ENCODE measurements at places on chromosomes 2 and 18.

GRCh38 chr2:200335657-200336056, 29.2 kb downstream of the SPATS2L start:
- no peak for DNase-seq

- no peak for DNase-seq
These were observed 24.6 kb downstream of the TEX44 start for GRCh38 chr2:231617059-231617926.

DNA sequence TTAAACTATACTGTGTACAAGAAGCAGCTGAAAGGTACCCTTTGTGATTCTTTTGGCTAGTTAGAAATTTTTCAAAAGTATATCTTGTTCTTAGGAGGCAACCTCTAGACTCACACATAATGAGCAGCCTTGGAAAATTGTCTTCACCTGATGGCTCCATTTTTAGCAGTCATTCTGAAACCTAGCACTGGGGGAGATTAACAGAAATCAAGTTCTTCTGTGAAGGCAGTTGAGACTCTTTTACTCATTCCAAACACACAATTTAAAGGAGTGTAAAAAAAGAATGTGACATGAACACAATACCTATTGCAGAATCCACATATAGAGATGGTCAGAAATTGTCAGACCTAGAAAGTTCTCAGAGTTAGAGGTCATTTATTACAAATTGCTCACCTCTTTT, 197.7 kb downstream of the UBE2E3 start:
- DNase-seq = no peak

- DNase-seq = no peak
These were observed 415.3 kb downstream of the HRH4 start for GRCh38 chr18:24875777-24876176.

- DNase-seq = no peak
These were observed 324.8 kb downstream of the ARHGAP15 start for GRCh38 chr2:143453981-143454511.

GRCh38 chr2:236809716-236810115, 240.1 kb downstream of the ACKR3 start:
- no peak for DNase-seq

DNA sequence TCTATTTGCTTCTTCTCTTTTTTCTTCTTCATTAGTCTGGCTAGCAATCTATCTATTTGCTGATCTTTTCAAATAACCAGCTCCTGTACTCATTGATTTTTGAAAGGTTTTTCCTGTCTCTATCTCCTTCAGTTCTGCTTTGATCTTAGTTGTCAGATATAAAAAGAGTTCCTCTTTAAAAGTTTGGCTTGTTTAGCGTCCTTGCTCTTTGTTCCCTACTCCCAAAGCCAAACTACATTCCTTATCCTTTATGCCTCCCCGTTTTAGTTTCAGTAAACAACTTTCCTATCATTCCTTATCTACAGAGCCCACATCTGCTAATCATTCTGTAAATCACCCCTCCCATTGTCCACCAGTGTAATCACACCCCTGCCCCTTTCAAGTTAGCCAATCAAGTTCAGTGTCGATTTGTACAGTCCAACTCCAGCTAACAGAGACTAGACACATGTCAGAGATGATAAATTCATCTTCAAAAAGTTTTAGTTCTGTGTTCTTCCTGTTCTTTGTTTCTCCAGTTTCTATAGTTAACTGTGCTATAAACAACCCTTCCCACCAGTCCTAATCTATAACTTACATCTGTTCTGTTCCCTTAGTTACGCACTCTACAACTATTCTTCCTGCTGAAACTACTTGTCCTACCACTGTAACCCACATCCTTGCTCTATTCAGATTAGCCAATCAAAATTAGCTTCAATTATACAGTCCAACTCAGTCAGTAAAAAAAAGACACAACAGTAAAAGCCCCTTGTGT, 44.4 kb downstream of the TFPI start:
- no peak for DNase-seq

DNA sequence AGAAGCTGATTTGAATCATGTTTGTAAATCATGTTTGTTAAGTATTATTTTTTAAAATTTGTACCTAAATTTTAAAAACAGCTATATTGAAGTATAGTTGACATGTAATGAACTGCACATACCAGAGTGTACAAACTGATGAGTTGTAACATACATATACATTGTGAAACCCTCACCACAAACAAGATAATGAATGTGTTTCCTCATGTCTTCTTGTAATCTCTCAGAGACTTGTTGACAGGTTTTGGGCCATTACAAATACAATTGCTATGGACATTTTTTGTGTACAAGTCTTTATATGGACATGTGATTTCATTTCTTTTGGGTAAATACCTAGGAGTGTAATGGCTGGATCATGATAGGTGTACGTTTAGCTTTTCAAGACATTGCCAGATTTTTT, 21.5 kb downstream of the WDR43 start:
- no peak for DNase-seq

- no peak for DNase-seq
These were observed 157.3 kb downstream of the MSH2 start for GRCh38 chr2:47560107-47560819.

DNA sequence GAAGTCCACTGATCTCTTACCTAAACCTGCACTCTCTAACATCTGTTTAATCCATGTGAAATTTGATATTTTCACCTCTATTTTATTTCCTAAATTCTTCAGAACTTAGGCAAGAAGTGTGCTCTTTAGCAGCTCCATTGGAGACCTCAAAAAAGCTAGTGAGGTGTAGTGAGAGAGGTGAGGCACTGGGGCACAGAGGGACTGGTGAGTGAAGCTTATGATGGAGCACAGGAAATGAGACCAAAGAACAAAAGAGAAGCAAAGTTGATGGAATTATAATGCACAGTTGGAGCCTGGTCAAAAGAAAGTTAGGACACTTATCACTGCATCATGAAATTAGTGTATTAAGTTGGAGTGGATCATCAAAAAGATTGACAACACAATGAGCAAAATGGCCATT, 1050.7 kb upstream of the NRXN1 start:
- no peak for DNase-seq

DNA sequence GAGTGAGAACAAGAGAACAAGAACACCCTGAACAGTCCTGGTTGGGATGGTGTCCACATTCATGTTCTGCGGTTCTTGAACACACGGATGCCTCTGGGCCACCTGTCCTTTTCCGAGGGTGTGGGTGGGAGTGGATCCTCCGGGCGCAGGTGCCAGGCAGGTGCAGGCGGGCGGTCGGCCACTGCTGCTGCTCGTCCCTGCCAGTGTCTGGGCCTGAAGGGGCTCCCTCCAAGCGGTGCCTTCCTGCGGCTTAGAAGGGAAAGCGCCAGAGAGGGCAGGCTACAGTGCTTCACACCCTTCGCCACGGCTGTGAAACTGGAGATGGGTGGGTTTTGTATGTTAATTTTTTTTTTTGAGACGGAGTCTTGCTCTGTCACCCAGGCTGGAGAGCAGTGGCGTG, 8.0 kb upstream of the D2HGDH start:
- no peak for DNase-seq

- no peak for DNase-seq
These were observed 88.7 kb upstream of the TXNDC2 start for GRCh38 chr18:9796935-9797549.

- peak; percentile 43 for DNase-seq
These were observed 3.2 kb downstream of the ID2 start for GRCh38 chr2:8684878-8685696.

GRCh38 chr2:120497261-120497977, 151.5 kb downstream of the INHBB start:
- no peak for DNase-seq

- DNase-seq = no peak
These were observed 748 bp downstream of the FMNL2 start for GRCh38 chr2:152335726-152336118.

GRCh38 chr2:190867212-190867611, 13.4 kb upstream of the GLS start:
- no peak for DNase-seq

DNA sequence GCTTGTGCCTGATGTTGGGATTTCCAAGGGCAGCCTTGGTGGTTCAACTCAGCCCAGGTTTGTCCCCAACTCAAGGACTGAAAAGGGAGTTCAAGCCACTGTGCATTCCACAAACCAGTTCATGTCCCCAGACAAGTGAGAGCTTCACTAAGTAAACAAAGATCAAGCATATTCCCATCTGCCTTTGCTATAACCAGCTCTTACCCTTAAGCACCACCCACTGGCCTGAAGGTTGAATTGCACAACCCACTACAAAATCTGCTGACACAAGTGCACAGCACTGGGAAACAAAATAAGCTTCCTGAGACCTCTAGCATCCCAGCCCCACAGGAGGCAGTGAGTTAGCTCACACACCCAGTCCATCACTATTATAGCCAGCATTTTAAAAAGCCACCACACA, 516.7 kb downstream of the NR4A2 start:
- DNase-seq = no peak

DNA sequence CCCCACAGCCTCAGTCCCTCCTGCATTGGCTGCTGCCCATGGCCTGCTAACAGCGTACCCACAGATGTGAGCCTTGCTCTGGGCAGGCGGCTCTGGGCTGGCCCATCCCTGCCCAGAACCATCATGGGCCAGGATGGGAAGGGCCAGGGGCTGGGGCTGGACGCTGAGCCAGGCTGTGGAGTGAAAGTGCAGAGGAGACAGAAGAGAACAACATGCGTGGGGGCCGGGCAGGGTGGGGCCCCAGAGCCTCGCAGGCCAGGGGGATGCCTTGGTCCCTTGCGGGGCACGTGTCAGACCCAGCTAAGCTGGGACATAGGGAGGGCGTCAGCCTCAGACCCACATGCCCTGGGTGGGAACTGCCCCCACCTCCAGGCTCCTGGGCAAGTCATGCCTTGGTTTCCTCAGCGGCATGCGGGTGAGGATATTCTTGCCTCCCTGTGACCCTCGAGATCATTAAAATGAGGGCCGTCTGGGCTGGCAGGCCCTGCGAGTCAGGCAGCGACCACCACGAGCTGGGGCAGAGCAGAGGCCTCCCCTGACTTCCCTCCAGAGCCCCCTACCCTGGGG, 27.3 kb downstream of the GPC1 start:
- no peak for DNase-seq

GRCh38 chr2:1132328-1132969, 181.8 kb downstream of the SNTG2 start:
- DNase-seq = no peak

GRCh38 chr18:12253663-12254135, 462 bp upstream of the CIDEA start:
- DNase-seq = no peak

DNA sequence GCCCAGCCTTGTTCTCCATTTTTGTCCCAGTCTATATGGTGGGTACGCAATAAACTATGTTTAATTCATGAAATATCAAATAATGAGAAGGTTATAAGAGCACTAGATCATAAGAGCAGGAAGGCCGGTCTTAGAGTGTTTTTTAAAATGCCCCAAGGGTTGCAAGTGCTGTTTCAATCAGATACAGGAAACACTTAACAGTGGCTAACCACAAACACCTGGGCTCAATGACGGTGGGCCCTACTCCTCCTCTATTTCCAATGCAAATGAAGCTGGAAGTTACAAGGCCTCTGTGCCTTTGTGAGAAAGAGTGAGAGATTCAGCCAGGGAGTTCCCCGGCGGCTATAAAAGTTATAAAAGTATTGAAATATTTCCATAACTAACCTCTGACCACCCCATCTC, 18.9 kb upstream of the WDR33 start:
- no peak for DNase-seq

- no peak for DNase-seq
These were observed 840.1 kb upstream of the ID2 start for GRCh38 chr2:7841751-7842150.

DNA sequence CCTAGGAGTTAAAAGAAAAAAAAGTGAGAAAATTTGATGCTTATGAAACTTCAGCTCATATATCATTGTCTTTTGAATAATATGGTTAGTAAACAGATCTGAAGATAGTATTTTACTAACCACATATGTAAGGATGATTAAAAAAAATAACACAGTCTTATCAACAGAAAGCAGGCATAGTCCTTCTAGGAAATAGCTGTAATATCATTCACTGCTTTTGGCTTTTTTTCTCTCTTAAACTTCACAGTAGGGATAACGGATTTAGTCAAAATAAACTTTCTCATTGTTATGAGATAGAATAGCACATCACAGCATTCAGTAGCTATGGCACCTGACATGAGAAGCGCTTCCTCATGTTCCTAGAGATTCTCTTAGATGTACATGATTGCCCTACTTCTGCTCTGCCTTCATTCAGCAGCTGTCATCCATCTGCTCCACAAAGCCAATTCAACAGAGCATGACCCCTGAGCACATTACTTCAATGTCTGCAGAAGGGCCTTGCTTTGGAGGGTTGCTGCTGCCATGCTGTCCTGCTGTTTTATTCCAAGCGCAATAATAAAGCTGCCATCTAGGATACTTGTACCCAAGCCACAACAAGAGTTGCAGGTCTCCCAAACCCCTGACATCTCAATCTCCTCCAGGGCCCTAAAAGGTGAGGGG, 67.0 kb downstream of the TTC21B start:
- DNase-seq = no peak

GRCh38 chr2:217920879-217921603, 81.8 kb downstream of the TNS1 start:
- DNase-seq = no peak

DNA sequence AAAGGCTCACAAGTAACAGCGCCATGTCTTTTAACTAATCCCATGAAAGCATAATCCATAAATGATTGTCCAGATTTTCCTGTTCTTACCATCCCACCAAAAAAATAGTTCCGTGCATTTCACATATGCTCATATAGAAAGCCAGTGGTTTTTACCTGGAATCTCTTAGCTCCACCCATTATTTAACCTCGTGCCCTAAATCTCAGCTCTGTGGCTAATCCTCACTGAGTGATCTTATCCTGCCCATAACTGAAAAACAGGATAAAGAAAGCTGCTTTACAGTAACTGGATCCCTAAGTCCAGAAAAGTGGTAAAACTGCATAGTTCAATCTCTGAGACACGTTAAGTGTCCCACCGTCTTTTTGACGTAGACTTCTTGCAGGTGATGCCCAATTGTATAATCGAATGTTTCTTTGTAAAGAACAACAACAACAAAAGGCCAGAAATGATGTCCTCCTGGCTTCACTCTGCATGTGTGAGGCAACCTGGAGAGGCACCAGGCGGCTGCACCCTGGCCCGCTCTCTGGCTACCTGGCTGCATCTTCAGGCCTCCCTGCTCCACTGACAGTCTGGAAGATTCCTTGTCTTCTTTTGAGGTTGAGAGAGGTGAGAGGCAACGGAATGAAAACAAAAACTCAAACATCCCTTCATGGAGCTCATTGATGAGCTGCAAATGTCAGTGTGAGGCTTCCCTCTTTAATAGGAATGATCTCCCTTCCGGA, 38.6 kb downstream of the FEZ2 start:
- DNase-seq = no peak

DNA sequence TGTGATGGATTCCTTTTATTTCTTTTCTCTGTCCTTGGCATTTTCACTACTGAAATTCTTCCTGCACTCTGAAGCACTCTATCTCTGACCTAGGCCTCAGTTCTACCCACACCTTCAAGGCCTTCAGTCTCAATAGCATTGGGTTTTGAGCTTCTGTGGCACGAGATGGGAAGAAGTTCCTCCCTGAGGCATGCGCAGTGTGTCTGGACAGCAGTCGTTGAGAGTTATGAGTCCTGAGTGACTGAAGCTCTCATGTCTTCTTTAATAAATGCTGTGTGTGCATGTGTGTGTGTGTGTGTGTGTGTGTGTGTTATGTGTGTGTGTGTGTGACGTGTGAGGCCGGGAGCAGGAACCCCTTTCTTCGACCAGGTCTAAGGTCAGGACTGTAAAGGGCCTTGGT, 95.8 kb upstream of the DAPL1 start:
- DNase-seq = no peak
